Right ventricle myocardium superior (tissue), 1 donor: ENCODE measurements at places on chromosomes 3 and 15.

- DNase-seq: no peak
These were observed 202.5 kb downstream of the TLE3 start for GRCh38 chr15:69895202-69895601.

- no peak for DNase-seq
These were observed 1220.6 kb upstream of the CADM2 start for GRCh38 chr3:83738202-83738601.

GRCh38 chr3:104635872-104636580 is 730.7 kb upstream of the ALCAM start:
- no peak for DNase-seq

DNA sequence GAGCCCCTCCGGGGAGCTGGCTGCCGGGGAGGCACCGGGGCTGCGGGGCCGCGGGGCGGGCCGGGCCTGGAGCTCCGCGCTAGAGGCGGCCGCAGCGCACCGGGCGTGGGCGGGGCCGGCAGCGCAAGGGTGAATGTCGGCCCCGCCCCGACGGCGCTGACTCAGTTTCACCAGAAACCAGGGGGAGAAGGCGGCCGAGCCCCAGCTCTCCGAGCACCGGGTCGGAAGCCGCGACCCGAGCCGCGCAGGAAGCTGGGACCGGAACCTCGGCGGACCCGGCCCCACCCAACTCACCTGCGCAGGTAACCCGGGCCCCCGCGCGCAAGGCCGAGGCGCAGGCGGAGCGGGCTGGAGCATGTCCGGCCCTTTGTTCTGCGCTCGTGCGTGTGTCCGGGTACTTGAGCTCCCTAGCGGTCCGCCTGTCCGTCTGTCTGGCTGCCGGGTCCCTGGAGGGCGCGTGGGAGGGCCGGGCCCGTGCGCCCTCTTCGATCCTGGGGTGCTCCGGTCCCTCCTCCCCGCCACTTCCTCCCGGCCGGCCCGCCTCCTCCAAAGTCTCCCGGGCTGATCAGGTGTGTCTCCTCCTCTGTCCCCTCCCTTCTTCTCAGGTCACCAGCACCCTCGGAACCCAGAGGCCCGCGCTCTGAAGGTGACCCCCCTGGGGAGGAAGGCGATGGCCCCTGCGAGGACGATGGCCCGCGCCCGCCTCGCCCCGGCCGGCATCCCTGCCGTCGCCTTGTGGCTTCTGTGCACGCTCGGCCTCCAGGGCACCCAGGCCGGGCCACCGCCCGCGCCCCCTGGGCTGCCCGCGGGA is at the start of gene SPINT1:
Gene SPINT1 (plus strand): TSS at position 164 of the 811 bp plus-strand sequence. CDS start 507 bp downstream, at position 671.
- DNase-seq: peak; percentile 52
